ENCODE measurements at places on chromosomes 4 and X. TPM values are rescaled to one million over a fixed set of nuclear protein-coding genes. Genes with fewer than 3 reads are reported as not detected.

DNA sequence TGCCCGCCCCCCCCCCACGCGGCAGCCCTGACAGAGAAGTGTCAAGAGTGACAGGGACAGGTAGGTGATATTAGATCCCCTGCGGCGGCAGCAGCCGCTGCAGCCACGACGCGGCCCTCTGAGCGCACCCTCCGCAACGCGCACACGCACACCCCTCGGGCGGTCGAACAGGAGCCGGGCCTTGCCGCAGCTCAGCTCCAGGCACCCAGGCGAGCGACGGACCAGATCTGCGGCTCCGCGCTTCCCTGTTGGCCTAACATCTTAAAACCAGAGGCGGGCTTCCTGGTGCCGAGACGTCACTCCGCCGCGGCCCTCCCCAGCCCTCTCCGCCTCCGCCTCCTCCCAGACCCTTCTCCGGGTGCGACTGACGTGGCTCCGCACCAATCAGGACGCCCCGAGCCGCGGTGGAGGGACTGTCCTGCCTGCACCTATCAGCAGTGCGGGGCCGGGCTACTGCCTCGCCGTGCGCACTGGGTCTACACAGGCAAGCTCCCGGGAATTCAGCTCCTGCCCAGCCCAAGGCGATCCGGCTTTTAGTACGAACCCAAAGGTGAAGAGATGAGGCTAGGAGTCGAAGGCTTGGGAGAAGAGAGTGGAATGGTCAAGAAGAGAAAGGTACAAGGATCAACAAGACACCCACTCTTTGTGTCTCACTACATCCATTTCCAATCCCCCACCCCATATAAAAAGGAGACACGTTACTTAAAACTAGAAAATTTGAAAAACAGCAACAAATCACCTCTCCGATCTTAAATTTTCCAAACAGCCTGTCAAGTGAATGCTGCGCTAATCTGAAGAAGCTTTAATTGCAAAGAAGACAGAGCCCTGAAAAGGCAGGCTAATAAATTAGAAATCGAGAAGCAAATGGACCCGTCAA is at the start of gene PITX2:
Gene PITX2 (minus strand): TSS at position 237 of the 877 bp plus-strand sequence. CDS start 617 bp downstream, outside the sequence.
- peak; percentile 99 for DNase-seq
- no peaks in the 10 kb centered on the region for H3K27me3 ChIP-seq
- peak within 1 kb of the TSS; percentile 50 for H3K4me3 ChIP-seq
- peak within 1 kb of the TSS; percentile 17 for H3K27ac ChIP-seq
- peaks cover 9% of the 10 kb centered on the region for H3K4me1 ChIP-seq

DNA sequence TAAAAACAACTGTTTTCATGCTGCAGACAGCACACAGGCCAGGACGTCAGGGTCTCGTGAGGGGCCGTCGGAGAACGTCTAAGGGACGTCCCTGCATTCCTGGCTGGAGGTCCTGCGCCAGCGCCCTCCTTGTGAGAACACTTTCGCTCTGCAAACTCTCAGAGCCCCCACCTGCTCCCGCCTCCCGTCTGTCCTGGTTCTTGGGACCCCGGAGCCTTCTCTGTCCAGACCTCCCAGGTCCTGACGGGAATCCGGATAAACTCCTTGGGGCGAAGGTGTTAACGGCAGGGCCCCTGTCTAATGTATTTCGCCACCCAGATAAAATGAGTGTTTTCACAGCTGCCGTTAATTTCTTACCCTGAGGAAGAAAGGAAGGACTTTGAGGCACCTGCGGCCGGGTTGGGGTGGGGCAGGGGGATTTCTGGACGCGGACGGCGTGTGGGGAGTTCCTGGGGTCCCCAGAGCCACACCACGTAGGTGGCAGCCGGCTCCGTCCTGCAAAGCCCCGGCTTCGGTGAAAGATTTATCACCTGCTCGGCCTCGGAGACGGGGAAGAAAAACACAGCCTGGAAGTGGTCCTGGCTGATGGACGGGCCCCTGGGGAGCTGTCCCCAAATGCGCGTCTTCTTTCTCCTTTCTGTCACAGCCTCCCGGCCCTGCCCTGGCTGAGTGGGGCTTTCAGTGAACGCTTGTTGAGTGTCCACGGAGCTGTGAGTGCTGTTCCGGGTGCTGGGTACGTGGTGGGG is 35.1 kb upstream of the PPP2R3B start:
- no peak for DNase-seq
- H3K27me3 ChIP-seq = no peaks in the 10 kb centered on the region
- H3K36me3 ChIP-seq = no peaks in the 10 kb centered on the region
- no peak overlapping the region for H3K27ac ChIP-seq
- no peaks in the 10 kb centered on the region for H3K4me1 ChIP-seq

DNA sequence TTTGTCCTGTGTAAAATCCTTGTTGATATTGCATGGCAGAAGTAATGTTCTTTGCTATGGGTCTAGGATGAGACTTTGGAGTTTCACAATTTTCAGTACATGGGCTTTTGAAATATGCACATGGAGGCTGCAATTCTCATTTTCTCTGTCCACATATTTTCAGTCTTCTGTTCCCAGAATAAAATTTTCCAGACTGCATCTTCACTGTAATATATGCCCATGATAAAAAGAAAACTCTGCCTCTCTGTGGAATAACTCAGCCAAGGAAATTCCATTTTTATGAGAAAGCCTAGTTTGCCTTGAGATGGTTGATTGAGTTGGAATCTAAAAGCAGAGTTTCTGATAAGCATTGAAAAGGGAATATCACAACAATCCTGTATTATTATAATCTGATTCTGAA is 601.4 kb upstream of the AADAT start:
- no peaks in the 10 kb centered on the region for H3K4me1 ChIP-seq
- no peaks in the 10 kb centered on the region for H3K27me3 ChIP-seq
- no peaks in the 10 kb centered on the region for H3K36me3 ChIP-seq
- no peak overlapping the region for H3K27ac ChIP-seq
- DNase-seq = no peak

DNA sequence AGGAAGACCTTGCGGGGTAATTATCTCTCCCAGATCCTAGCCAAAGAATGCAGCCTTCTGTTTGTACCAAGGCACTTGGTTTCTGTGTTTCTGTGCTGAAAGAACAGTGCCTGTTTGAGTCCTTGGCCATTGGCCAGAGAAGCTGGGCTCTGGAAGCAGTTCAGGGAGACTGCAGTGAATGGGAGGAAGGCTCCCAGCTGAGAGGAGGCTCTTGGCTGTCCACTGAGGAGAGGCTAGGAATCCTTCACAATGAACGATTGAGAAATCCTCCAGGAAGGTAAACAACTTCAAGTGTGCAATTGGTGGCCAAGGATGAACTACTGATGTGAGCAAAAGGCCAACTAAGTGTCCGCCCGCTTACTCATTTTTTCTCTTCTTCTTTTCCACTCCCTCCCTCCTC is 61.3 kb downstream of the HS3ST1 start:
- no peaks in the 10 kb centered on the region for H3K36me3 ChIP-seq
- DNase-seq = no peak
- H3K4me3 ChIP-seq = no peak overlapping the region
- no peaks in the 10 kb centered on the region for H3K4me1 ChIP-seq

PORCN gene
- 25.2 TPM for total RNA-seq

GRCh38 chr4:1243451-1244080 is 5.4 kb downstream of the CTBP1 start:
- H3K4me3 ChIP-seq = no peak overlapping the region
- no peaks in the 10 kb centered on the region for H3K27me3 ChIP-seq
- H3K36me3 ChIP-seq = 0 out of 2 replicates have a peak, but pooled peaks cover 7% of the 10 kb centered on the region

DNA sequence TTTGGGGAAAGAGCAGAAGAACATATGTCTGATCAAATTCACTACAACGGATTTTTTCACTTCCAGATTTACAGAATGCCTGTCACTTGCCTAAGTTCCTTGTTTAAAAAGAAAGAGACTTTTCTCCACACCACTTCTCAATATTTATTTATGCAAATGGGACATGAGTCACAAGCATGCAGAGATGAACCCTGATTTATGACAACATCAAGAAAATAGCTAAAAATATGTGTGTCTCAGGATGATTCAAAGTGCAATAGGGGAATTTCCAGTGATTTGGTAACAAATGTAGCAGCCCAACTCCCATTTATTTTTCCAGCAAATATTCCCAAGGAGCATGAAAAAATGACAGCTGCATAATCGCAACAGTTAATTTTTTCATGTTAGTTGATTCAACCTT is 180.4 kb upstream of the FAT1 start:
- H3K27ac ChIP-seq = peak overlapping the region; percentile 78
- H3K4me3 ChIP-seq = no peak overlapping the region
- no peaks in the 10 kb centered on the region for H3K36me3 ChIP-seq
- H3K4me1 ChIP-seq = peaks cover 50% of the 10 kb centered on the region
- no peak for DNase-seq

DNA sequence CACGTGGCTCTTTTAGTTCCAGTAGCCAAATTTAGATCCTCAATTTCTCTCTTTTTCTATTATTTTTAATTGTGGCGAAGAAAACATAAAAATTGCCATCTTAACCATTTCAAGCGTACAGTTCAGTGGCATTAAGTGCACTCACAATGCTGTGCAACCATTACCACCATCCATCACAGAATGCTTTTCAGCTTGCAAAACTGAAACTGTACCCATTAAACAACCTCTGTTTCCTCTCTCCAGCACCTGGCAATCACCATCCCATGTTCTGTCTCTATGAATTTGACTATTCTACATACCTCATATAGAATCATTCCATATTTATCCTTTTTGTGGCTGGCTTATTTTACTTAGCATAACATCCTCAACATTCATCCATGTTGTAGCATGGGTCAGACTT is 74.9 kb downstream of the METTL14 start:
- no peak for DNase-seq
- H3K27ac ChIP-seq = no peak overlapping the region
- H3K27me3 ChIP-seq = no peaks in the 10 kb centered on the region
- peaks cover 74% of the 10 kb centered on the region for H3K36me3 ChIP-seq
- H3K4me3 ChIP-seq = no peak overlapping the region

- H3K4me3 ChIP-seq = no peak overlapping the region
- H3K27ac ChIP-seq = no peak overlapping the region
- no peak for DNase-seq
- H3K36me3 ChIP-seq = no peaks in the 10 kb centered on the region
- H3K27me3 ChIP-seq = no peaks in the 10 kb centered on the region
- no peaks in the 10 kb centered on the region for H3K4me1 ChIP-seq
Measured at GRCh38 chr4:20622701-20623100, 77.6 kb upstream of the PACRGL start.

C4orf36 gene
- total RNA-seq = 0.41 TPM

DNA sequence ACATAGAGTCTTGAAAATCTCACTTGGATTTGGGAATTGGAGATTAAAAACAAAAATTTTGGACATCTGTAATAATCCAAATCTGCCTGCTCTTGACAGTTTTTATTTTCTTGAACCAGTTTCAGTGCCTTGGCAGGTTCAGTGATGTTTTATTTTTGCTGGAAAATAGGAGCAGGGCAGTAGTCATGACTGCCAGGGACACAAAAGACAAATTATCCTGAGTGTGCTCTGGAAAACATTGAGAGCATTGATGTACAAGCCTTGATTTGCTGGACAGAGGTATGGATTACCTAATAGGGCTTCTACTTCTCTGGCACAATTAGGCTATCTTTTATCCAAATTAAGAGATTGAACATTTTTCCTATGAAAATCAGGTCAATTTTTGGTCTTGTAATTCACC is 123.4 kb upstream of the SFRP2 start:
- DNase-seq = no peak
- H3K36me3 ChIP-seq = no peaks in the 10 kb centered on the region
- H3K4me3 ChIP-seq = no peak overlapping the region
- no peak overlapping the region for H3K27ac ChIP-seq

GRCh38 chr4:92120810-92121498 is 182.8 kb upstream of the GRID2 start:
- H3K4me3 ChIP-seq = no peak overlapping the region
- H3K27me3 ChIP-seq = no peaks in the 10 kb centered on the region
- H3K36me3 ChIP-seq = no peaks in the 10 kb centered on the region
- H3K4me1 ChIP-seq = no peaks in the 10 kb centered on the region
- DNase-seq = no peak

GRCh38 chrX:65196758-65197360 is 220.6 kb upstream of the ZC4H2 start:
- no peaks in the 10 kb centered on the region for H3K36me3 ChIP-seq
- DNase-seq = no peak
- no peak overlapping the region for H3K4me3 ChIP-seq
- no peaks in the 10 kb centered on the region for H3K27me3 ChIP-seq
- no peaks in the 10 kb centered on the region for H3K4me1 ChIP-seq
- H3K27ac ChIP-seq = no peak overlapping the region

CLGN gene
- total RNA-seq = 3.6 TPM

NXT2 gene
- total RNA-seq = 11.5 TPM

MAP7D2 gene
- total RNA-seq = not detected

DDIT4L gene
- 2.6 TPM for total RNA-seq

DNA sequence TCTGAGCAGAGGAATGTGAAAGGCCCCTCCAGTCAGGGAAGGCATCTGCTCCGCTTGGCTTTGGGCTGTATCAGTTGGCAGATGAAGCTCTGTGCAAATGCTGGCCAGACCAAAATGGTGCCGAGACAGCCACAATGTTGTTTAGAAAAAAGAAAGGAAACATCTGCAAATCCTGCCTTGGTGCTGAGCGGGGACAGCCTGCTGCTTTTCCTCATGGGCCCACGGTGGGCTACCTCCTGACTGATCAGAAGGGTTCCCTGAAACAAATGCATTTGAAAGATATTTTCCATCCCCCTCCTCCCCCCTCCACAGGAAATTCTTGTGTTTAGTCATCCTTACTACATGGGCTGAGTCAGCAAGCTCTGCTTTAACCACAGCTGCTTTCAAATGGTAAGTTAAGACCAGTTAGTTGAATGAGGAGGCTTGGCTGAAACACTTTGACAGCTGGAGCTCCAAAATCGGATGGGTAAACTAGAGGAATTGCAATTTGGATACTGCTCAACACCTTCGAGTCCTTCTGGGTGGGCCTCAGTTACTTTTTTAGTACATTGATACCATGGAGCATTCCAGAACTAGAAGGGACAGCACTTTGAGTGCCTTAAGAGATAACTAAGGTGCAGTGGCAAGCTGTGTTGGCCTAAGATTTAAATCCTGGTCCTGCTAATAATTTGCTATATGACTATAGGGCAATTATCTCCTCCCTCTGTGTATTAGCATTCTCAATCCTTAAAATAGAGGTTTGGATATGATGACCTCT is 36.0 kb downstream of the PLAC1 start:
- H3K27ac ChIP-seq = peak overlapping the region; percentile 89
- DNase-seq = peak; percentile 74
- H3K36me3 ChIP-seq = no peaks in the 10 kb centered on the region
- no peak overlapping the region for H3K4me3 ChIP-seq

GRCh38 chr4:167239627-167240026 is 5.3 kb upstream of the SPOCK3 start:
- no peak overlapping the region for H3K27ac ChIP-seq
- no peak overlapping the region for H3K4me3 ChIP-seq
- H3K27me3 ChIP-seq = peaks cover 27% of the 10 kb centered on the region
- no peaks in the 10 kb centered on the region for H3K4me1 ChIP-seq
- no peaks in the 10 kb centered on the region for H3K36me3 ChIP-seq
- no peak for DNase-seq

DNA sequence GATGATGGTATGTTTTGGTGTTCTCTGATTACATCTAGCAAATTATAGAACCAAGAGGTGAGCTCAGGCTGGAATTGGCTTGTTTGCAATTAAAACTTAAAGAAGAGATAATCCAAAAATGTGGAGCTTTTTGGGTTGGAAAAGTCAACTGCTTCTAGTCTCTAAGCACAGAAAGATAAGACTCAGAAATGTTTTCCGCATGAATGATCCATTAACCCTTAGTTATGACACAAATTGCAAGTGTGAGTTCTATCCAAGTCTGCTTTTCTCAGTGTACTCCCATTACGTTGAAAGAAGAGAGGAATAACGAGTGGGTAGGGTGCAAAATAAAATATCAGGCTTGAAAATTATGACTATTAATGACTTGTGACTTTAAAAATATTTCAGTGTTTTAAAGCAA is 38.5 kb downstream of the HPGD start:
- no peak overlapping the region for H3K27ac ChIP-seq
- H3K36me3 ChIP-seq = no peaks in the 10 kb centered on the region
- no peak for DNase-seq
- H3K4me1 ChIP-seq = no peaks in the 10 kb centered on the region

GRCh38 chr4:105670684-105671083 is 37.8 kb downstream of the INTS12 start:
- H3K4me3 ChIP-seq = no peak overlapping the region
- H3K36me3 ChIP-seq = no peaks in the 10 kb centered on the region
- H3K27ac ChIP-seq = no peak overlapping the region
- no peak for DNase-seq

Data from SJSA1 (cell line).